Muscle of arm (tissue), 14 donors: ENCODE measurements at places on chromosomes 3 and 15.
A peak's percentile ranks its signal among the peaks of the same experiment; 100 is the strongest.

GRCh38 chr15:94703596-94703995 is 472.2 kb downstream of the MCTP2 start:
- DNase-seq, result no peak

- no peak for DNase-seq
Measured at GRCh38 chr15:29205186-29205585, 64.4 kb downstream of the NSMCE3 start.

GRCh38 chr3:52841211-52841980 is 6.6 kb upstream of the MUSTN1 start:
- no peak for DNase-seq

GRCh38 chr3:13894807-13895154 is 14.9 kb upstream of the WNT7A start:
- DNase-seq, result no peak

GRCh38 chr3:62414786-62415185 is 41.4 kb upstream of the FEZF2 start:
- no peak for DNase-seq

DNA sequence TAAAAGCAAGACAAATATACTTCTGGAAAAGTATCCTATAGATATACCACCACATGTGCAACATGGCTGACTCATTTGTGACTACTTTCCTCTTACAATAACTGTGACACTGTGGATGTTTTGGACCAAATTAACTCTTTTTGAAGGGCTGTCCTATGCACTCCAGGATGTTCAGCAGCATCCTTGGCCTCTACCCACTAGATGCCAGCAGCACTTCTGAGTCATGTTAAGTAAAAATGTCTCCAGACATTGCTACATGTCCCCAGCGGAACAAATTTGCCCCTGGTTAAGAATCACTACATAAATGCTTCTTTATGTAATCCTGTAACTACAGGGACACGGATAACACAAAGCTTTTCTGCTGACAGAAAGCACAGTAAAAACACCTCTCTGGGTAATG is 32.0 kb downstream of the RUVBL1 start:
- no peak for DNase-seq

DNA sequence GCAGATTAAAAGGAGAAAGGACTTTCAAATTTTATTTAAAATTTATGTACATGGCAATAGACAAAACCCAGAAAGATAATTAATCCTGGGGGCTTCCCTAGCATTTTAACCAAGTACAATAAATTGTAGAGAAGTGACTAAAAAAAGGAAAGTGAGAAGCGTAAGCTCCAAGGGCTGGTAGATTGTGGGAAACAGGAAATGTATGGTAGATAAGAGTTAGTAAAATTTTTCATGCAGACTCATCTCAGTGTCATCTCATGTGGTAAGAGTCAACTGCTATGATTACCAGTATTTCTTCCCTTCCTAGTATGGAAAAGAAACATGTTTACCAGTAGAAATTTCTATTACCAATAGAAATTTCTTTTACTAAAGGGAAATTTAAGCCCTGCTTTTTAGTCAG is 464.3 kb upstream of the AGTR1 start:
- no peak for DNase-seq

DNA sequence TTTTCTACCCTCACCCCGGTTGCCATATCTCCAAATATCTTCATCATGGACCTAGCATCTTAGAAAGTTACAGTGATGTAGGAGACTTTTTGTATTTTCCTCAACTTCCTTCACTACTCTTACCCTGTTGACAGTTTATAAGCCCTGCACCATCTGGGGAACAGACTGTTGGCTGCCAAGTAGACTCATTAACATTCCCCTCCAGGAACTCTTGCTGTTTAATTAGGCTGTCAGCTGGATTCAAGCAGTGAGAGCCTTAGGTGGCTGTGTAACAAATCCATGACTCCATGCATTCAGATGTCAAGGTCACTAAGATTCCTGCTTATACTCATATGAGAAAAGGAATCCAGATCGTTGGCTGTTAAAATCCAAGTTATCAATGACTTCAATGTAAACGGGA is 198.3 kb downstream of the NAALADL2 start:
- DNase-seq, result no peak

- DNase-seq, result no peak
Measured at GRCh38 chr3:42690766-42691680, 5.7 kb downstream of the KLHL40 start.

DNA sequence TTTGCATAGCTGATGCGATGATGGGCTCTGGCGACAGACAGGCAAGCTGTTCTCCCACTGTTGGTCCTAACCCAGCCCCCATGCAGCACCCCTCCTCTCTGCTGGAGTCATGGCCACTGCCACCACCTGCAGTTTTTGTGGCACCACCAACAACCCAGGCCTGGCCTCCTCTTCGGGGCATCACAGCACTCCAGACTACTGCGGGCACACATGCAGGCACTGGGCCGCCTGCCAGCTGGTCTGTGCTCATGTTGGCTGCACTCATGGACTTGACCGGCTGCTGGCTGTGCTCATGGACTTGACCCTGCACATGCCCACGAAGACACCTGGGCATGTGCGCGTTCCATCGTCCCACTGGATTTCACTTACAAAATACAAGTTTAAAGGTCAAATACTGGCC is 130.9 kb upstream of the TMEM108 start:
- no peak for DNase-seq

DNA sequence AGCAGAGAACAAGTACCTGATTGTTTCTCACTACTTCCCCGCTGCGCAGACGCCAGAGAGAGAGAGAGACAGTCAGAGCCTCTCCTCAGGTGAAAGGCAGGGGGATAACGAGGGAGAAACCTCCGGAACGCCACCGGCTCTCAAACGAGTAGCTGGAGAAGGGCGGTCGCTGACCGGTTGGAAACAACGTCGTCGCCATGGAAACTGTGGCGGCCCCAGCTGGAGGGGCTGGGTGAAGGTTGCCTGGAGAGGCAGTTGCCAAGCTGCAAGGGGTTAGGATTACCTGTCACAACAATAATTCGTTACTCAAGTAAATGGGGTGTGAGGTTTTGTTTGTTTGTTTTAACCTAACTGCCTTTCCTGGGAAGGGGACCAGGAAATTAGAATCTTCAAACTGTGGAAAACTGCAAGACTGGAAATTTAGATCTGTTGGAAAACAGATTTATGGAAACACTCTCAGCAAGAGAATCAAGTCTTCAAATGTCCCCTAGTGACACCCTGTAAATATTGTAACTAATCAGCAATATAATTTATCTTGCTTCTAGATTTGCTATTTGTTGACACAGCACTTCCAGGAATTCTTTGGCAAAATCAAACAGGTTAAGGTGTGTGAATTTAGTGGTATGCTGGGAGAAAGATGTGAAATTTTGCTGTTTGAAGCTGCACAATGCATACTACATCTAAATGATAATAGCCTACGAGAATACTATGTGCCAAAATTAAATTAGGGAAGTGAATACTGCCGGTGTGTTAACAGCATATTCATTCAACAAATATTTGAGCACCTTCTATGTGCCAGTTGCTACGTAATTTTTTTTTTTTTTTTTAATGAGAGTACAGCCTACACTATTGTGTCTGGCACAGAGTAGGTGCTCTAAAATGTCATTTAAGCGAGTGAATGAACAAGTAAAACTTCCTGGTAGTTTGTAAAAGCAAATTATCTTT is at the start of gene DNAH12:
Gene DNAH12, minus strand, starts transcription at position 164 of the 945 bp plus-strand sequence. CDS start 1,474 bp downstream, outside the sequence.
- peak; percentile 35 for DNase-seq

- DNase-seq, result peak; percentile 23
Measured at GRCh38 chr15:52466134-52466701, 62.5 kb downstream of the MYO5A start.

GRCh38 chr3:88921986-88922385 is 185.4 kb upstream of the EPHA3 start:
- DNase-seq, result no peak

DNA sequence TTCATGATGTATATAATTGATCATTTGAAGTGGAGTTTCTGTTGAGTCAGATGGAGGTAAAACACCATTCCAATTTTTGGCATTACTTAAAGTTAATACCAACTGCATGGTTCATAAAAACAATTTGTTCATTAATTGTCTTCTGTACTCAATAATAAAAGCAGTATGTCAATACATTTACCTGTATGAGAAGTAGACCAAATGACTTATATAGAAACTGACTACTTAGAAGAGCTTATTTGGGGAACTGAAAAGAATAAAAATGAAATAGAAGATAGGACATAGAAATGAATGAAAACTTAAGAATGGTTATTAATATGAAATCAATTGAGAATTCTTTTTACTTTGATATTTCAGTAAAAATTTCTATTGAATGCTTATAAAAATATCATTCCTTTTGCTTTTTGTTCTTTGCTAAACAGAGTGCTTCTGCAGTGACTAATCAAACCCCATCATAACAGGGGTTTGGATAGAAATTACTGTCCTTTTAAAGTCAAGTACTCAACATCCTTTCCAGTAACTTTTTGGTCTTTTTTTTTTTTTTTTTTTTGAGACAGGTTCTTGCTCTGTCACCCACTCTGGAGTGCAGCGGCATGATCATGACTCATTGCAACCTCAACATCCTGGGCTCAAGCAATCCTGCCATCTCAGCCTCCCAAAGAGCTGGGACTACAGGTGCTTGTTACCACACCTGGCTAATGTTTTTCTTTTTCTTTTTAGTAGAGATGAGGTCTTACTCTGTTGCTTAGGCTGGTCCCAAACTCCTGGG is 6.5 kb upstream of the CRYBG3 start:
- no peak for DNase-seq
